ENCODE measurements at places on chromosomes 1 and 21.

DNA sequence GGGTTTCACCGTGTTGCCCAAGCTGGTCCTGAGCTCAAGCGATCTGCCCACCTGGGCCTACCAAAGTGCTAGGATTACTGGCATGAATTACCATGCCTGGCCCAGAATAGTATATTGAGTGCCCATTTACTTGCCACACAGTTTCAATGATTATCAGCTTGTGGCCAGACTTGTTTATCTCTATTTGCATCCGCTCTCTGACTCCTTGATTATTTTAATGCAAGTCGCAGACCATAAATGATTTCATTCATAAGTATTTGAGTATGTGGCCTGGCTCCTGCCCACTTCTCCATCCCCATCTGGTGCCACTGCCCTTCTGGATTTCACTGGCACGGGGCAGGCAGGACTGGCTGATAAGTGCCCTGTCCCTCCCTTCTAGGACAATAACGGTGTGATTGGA lies 18.2 kb upstream of the TRNAU1AP start:
- no peak for DNase-seq

GRCh38 chr1:197465528-197466327 lies 197.7 kb downstream of the CRB1 start:
- DNase-seq = no peak

DNA sequence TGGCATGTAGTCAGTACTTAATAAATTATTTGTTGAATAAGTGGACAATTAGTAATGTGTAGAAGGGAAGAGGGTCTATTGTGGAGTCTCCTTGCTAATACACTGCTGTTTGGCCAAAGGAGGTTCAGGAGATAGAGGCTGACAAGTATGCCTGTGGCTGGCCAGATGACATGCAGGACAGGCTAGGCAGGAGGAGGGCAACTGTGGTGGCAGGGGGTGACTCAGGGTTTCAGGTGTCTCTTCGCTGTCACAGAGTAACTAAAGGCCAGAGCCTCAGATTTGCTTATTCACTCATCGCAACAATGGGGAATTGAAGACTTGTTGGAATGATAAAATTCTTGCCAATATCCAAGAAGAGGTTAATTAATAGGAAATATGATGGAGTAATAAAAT lies 33.1 kb downstream of the THRAP3 start:
- DNase-seq = peak; percentile 73

- DNase-seq = no peak
Observed at GRCh38 chr1:184878002-184878401, 96.3 kb downstream of the NIBAN1 start.

DNA sequence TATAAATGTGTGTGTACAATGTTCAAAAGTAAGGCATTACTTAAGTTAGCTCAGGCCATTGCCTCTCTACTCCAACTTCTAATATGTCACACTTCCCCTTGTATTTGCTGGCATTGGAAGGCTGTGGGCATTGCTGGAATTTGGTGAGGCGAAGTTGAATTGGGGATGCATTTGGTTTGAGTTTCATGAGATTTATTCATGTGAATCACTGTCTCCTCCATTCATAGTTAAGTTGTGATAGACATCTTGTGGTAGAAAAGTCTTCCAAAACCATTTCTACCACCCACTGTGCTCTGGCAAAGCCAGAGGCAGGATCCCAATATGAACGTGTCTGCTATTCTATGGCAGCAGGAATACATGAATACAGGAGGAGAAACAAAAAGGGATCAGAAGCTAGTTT lies 397.8 kb upstream of the USP24 start:
- no peak for DNase-seq

DNA sequence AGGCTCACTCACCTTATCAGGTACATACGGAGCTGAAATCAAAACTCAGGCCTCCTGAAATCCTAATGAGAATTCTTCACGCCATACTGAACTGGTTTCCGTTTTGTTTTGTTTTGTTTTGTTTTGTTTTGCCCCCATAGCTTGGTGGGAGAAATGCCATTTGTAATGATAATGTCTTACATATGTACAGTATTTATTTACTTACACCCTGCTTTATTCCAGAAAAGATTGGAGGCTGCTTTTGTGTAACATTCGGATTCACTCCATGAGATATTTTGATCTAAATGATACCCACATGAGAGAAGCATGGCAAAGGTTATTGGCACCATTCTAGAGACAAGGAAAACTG lies 84.7 kb downstream of the EPHB2 start:
- no peak for DNase-seq

Data from kidney tubule cell (primary cell).